ENCODE measurements at places on chromosomes 5 and 9. TPM values are rescaled to one million over a fixed set of nuclear protein-coding genes. Genes with fewer than 3 reads are reported as not detected.

JAK2 gene
- 14.4 TPM for total RNA-seq

CDH6 gene
- total RNA-seq, result 1.5 TPM

AGXT2 gene
- total RNA-seq, result not detected

ZCCHC9 gene
- total RNA-seq, result 20.9 TPM

SNCB gene
- total RNA-seq, result not detected

NMRK1 gene
- total RNA-seq, result 25.5 TPM

NOXA1 gene
- 0.49 TPM for total RNA-seq

PCDHA7 gene
- total RNA-seq, result 0.36 TPM

ANP32B gene
- total RNA-seq, result 5.8 TPM

MARCHF11 gene
- not detected for total RNA-seq

NUP188 gene
- total RNA-seq, result 42.6 TPM

PLAC8L1 gene
- not detected for total RNA-seq

KIF27 gene
- total RNA-seq, result 3.9 TPM

MRPS2 gene
- total RNA-seq, result 34.1 TPM

FABP6 gene
- not detected for total RNA-seq

RNF180 gene
- total RNA-seq, result 5.7 TPM

LOX gene
- 156 TPM for total RNA-seq

SCGB3A2 gene
- total RNA-seq, result not detected

PCDHB13 gene
- 1.2 TPM for total RNA-seq

OTULINL gene
- total RNA-seq, result 0.49 TPM

TMC1 gene
- 0.85 TPM for total RNA-seq

TMEM174 gene
- not detected for total RNA-seq

DHFR gene
- 8.1 TPM for total RNA-seq

PHF2 gene
- total RNA-seq, result 22.6 TPM

CATSPER3 gene
- total RNA-seq, result not detected
